Left lung (tissue), 14 donors: ENCODE measurements at places on chromosomes 5 and 9. TPM values are rescaled to one million over a fixed set of nuclear protein-coding genes. Genes with fewer than 3 reads are reported as not detected.
A peak's percentile ranks its signal among the peaks of the same experiment; 100 is the strongest.

SLC45A2 gene
- not detected for total RNA-seq

DNA sequence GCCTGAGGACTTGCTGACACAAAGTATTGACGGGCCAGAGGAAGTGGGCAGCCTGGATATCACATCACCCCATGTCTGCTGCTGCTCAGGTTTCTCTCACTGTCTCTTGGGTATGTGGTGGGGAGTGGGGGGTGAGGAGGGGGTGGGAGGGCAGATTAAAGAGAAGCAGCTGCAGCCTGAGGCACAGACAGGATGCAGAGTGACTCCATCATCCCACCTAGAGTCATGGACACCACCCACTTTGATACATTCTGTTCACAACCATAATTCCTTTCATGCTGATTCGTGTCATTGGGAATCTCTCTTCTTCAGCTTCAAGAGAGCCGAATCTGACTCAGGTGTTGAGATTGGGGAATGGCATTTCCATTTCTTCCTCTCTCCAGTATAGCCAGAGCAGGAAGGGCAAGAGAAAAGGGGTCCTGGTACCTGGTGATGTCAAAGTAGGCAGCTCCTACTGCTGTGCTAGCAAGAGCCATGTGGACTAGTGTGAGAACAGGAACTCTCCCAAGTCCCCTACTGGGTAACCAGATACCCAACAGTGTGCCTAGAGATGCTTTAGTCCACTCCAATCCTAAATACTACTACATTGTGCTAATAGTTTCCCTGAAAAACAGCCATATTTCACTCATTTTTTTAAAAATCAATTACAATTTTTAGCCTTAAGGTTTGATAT is 22.4 kb downstream of the GRAMD2B start:
- no peak overlapping the region for H3K4me3 ChIP-seq
- no peaks in the 10 kb centered on the region for H3K27me3 ChIP-seq
- no peak overlapping the region for H3K27ac ChIP-seq
- H3K4me1 ChIP-seq = no peaks in the 10 kb centered on the region
- no peak for DNase-seq

DNA sequence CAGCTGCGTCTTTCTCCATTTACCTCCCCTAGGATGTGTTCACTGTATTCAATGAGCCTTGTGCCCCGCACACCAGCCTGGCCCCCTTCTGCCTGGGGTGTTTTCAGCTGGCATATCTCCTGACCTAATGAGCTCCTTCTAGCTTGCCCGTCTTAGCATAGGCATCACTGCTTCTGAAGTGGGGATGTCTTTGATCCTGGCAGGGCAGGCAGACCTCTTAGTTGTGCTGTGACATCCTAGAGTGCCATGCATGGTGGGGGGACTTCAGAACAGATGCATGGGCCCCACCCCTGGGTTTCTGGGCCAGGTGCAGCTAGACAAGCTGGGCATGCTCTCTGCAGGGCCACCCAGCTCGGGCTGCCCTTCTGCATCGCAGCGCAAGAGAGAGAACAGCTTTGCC is 172.7 kb downstream of the GADD45G start:
- no peak overlapping the region for H3K27ac ChIP-seq
- no peaks in the 10 kb centered on the region for H3K27me3 ChIP-seq
- no peaks in the 10 kb centered on the region for H3K36me3 ChIP-seq
- H3K4me1 ChIP-seq = no peaks in the 10 kb centered on the region
- no peak for DNase-seq

DNA sequence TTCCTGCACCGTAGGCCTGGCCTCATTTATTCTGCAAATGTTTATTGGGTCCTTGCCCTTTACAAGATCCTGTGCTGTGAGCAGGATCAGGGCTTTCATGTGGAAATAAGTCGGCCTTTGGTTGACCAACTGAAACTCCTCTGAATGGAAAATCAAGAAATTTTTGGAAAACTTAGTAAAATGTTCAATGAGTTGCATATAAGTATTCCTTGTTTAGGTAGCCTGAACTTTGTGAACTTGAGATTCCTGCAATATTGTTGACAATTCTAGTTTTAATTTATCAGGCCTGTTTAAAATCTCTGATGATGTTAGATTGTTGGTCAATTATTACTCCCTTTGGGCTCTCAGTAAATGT is 1.1 kb downstream of the MAML1 start:
- peaks cover 79% of the 10 kb centered on the region for H3K4me1 ChIP-seq
- no peaks in the 10 kb centered on the region for H3K27me3 ChIP-seq
- H3K4me3 ChIP-seq = peak overlapping the region; percentile 81
- DNase-seq = no peak

GOLM1 gene
- total RNA-seq = 30.9 TPM

DNA sequence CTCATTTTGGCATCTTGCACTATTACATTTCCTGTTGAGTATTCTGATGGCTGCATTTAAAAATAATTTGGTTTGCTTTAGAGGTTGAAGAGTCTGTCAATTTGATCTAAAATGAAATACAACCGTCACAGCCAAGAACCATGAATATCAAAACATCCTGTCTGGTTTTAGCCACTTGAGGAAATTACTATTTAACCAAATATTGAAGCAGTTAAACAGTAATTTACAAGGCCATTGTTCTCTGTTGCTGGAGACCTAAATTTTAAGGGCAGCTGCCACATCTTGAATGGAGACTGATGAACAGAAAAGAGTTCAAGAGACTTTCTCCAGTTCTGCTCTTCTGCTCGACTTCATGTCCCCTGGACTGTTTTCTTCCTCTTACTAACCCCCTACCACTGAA is 549.4 kb downstream of the LRRC70 start:
- no peak overlapping the region for H3K4me3 ChIP-seq
- H3K36me3 ChIP-seq = no peaks in the 10 kb centered on the region
- no peak overlapping the region for H3K27ac ChIP-seq
- no peaks in the 10 kb centered on the region for H3K27me3 ChIP-seq
- no peaks in the 10 kb centered on the region for H3K4me1 ChIP-seq
- DNase-seq = no peak

DNA sequence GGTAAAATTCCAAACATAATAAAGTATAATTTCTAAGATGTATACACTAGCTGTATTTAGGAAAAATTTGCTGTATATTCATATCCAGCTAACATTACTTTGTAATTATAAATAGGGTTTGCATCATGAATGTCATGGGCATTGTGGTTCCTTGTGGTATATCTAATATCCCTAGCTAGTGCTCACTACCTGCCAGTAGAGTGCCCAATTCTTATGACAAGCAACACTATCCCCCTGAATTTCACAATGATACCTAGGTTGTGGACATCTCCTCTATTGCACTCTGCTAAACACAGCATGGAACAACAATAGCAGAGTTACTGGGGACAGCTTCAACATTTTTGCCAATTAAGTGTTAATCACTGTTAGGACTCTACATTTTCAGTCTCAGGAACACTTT is 1656.5 kb downstream of the EFNA5 start:
- H3K27ac ChIP-seq = no peak overlapping the region
- no peaks in the 10 kb centered on the region for H3K36me3 ChIP-seq
- no peaks in the 10 kb centered on the region for H3K4me1 ChIP-seq
- DNase-seq = no peak
- no peaks in the 10 kb centered on the region for H3K27me3 ChIP-seq

DNA sequence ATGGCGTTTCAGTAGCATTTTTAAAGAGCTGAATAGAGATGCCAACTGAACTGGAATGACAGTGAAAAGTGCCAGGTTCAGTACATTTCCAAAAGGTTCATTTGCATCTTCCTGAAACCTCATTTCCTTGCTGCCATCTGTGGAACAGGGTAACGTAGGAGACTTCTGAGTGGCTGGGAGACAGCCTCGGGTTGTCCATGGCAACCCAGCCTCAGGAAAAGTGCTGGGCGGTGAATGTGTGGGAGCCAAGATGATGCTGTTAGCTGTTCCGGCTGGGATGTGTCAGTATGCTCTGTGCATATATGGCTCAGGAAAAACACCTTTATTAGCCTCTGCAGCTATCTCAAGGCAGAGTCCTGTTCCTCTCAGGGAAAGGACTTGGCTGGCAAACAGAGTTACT is 87.5 kb downstream of the KLHL3 start:
- no peak overlapping the region for H3K27ac ChIP-seq
- no peaks in the 10 kb centered on the region for H3K27me3 ChIP-seq
- no peak for DNase-seq
- no peak overlapping the region for H3K4me3 ChIP-seq
- H3K4me1 ChIP-seq = no peaks in the 10 kb centered on the region

- DNase-seq = no peak
- no peaks in the 10 kb centered on the region for H3K4me1 ChIP-seq
- no peak overlapping the region for H3K27ac ChIP-seq
- H3K4me3 ChIP-seq = no peak overlapping the region
Measured at GRCh38 chr5:65209341-65209740, 272.4 kb downstream of the ADAMTS6 start.

DNA sequence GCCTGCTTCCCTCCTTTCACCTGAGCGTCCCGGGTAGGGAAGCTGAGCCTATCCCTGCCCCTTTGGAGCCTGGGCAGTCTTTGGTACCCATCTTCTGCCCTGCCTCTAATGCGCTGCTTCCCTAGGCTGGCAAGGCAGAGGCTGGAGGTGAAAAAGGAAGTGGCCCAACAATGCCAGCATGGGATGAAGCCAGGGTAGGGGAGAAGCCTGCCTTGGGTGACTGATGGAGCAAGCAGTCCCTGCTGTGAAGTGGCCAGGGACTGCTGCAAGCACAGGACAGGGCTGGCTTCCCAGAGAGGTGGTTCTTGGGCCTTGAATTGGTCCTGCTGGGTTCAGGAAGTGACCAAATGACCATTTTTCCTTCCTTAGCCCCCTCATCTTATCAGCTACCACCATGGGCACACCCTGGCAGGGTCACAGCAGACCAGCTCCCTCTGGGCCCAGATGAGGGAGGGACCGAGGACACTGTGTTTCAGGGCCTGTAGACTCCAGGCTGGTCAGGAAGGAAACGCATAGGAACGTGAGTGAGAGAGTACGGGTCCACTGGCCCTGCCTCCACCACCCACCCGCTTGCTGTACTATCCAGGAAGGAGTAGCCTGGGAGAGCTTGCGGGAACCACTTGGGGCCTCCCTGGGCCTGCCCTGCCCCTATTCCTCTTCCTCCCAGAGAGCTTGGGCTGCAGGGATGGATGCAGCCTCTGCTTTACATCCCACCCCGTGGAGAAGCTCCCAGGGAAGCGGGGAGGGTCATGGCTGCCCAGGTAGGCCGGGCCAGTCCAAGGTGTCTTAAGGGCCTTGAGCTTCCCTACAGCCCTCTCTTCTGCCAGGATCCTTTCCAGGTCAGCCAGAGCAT is 102.6 kb downstream of the DAB2IP start:
- H3K4me1 ChIP-seq = peaks cover 52% of the 10 kb centered on the region
- DNase-seq = no peak
- no peak overlapping the region for H3K4me3 ChIP-seq
- no peak overlapping the region for H3K27ac ChIP-seq

NMUR2 gene
- 1.3 TPM for total RNA-seq

PCDHA12 gene
- total RNA-seq = 7.4 TPM

- peak overlapping the region; percentile 50 for H3K27ac ChIP-seq
- no peak for DNase-seq
- H3K36me3 ChIP-seq = no peaks in the 10 kb centered on the region
Measured at GRCh38 chr9:19154135-19154612, 26.9 kb upstream of the PLIN2 start.

DNA sequence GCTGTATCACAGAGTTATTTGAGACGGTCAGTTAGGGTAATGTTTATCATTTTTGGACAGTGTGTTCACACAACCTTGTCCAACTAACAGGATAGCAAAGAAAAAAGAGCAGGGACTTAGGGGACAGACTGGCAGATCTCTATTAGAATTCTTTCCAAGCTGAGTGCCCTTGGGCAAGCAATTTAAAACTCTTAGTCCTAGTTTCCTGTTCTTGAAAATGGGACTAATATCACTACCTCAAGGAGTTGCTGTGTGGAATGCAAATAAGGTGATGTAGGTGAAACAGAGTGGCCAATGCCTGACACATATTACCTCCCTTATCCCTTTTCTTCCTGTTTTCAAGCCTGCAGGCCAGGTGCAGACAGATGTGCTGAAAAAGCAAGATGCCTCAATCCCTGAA is 186.7 kb downstream of the PAPPA start:
- DNase-seq = no peak
- H3K4me1 ChIP-seq = no peaks in the 10 kb centered on the region
- H3K27ac ChIP-seq = no peak overlapping the region
- H3K4me3 ChIP-seq = no peak overlapping the region
- H3K36me3 ChIP-seq = no peaks in the 10 kb centered on the region

UGT3A2 gene
- total RNA-seq = 0.31 TPM

LVRN gene
- total RNA-seq = 0.06 TPM

GRCh38 chr5:42598311-42598710 is 158.3 kb upstream of the CCDC152 start:
- peaks cover 7% of the 10 kb centered on the region for H3K4me1 ChIP-seq
- H3K27ac ChIP-seq = no peak overlapping the region
- DNase-seq = no peak

FUBP3 gene
- total RNA-seq = 38.4 TPM

KIF2A gene
- 28.1 TPM for total RNA-seq

- no peaks in the 10 kb centered on the region for H3K4me1 ChIP-seq
- no peaks in the 10 kb centered on the region for H3K27me3 ChIP-seq
- no peaks in the 10 kb centered on the region for H3K36me3 ChIP-seq
- no peak overlapping the region for H3K4me3 ChIP-seq
- no peak for DNase-seq
Measured at GRCh38 chr9:22374051-22374450, 72.6 kb upstream of the DMRTA1 start.

CDC20B gene
- not detected for total RNA-seq

FBXL7 gene
- 12.0 TPM for total RNA-seq

DNA sequence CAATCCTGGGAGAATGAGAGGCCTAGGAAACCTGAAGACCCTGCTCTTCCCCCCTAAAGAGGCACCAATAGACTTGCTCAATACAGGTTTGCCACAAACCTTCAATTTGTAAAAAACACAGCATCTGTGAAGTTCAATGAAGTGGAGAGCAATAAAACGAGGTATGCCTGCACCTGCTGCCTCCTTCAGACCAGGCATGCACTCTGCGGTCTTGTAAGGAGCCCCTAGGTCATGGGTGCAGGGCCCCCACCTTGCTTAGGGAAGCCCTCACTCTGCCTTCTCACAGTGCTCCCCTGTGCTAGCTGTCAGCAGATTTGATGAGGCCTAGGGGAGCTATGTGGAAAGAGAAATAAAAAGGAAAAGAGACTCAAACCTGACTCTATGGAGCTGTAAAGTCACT is 72.1 kb upstream of the GALNT10 start:
- no peak overlapping the region for H3K27ac ChIP-seq
- H3K36me3 ChIP-seq = no peaks in the 10 kb centered on the region
- H3K4me1 ChIP-seq = no peaks in the 10 kb centered on the region
- no peak for DNase-seq

DNA sequence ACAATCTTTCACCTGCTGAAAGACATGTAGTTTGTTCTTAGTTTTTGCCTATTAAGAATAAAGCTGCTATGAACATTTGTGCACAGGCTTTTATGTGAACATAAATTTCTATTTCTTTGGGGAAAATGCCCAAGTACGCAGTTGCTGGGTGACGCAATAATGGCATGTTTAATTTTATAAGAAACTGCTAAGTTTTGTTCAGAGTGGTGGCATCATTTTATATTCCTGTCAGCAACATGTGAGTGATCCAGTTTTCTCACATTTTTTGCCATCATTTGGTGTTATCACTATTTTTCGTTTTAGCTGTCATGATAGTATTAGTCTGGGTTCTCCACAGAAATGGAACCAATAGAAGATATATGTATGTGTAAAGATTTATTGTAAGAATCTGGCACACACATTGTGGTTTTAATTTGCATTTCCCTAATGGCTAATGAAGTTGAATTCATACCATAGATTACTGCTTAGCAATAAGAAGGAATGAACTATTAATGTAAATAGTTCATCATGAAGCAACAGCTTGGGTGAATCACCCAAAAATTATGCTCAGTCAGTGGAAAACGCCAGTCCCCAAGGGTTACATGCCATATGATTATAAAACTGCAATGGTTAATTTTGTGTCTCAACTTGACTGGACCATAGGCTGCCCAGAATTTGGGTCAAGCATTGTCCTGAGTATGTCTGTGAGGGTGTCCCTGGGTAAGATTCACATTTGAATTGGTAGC is 358.6 kb downstream of the MSX2 start:
- no peak overlapping the region for H3K27ac ChIP-seq
- no peak overlapping the region for H3K4me3 ChIP-seq
- H3K4me1 ChIP-seq = no peaks in the 10 kb centered on the region
- DNase-seq = no peak
